Spleen (tissue), 13 donors: ENCODE measurements at places on chromosomes 6 and 20.

DNA sequence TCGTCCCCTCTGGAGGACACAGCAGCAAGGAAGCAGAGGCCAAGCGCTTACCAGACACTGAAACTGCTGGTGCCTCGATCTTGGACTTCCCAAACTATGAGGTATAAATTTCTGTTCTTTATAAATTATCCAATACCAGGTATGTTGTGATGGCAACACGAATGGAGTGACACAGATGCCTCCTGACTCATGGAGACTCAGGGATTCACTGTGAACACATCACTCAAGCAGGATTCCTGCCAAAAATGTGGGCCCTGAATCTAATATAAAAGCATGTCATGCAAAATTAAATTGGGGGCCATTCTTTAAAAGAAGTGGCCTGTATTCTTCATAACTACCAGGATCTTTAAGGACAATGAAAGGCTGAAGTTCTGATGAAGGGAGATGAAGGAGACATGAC lies 52.5 kb upstream of the SLC22A23 start:
- no peak for DNase-seq

DNA sequence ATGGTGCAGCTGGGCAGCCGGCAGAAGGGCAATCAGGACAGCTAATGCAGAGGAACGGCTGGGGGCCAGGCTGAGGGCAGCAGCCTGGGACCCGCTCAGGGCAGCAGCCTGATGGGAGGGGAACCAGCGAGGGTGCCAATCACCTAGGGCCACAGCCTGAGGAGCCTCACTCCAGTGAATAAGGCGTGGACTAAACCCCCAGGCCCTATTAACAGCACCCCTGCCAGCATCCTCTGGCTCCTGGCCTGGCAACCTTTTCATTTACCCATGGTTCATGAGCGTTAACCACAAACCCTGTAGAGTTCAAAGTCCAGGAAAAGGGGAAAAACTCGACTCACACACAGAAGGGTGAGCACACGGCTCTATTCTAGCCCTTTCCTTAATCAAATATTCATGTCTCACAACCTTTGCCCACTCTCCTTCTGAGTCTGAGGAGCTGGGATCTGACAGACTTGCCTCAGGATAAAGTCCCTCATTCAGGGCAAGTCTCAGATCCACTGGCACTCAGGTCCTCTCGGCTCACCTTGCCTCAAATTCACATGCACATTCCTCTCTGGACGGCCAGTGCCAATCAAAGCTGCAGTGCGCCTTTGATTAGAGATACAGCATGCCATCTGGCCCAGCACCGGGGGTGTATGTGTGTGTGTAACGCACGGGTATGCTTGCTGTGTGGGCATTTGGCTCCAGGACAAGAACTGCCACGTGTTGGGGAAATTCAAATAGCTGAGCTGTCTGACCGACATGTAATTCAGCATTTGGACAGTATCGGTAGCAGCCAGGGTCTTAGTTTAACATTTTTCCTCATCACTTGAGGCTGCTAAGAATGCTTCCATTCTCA lies 86.9 kb upstream of the TRAF3IP2 start:
- no peak for DNase-seq

GRCh38 chr6:2857580-2858337 lies 16.1 kb upstream of the SERPINB1 start:
- DNase-seq, result peak; percentile 87

DNA sequence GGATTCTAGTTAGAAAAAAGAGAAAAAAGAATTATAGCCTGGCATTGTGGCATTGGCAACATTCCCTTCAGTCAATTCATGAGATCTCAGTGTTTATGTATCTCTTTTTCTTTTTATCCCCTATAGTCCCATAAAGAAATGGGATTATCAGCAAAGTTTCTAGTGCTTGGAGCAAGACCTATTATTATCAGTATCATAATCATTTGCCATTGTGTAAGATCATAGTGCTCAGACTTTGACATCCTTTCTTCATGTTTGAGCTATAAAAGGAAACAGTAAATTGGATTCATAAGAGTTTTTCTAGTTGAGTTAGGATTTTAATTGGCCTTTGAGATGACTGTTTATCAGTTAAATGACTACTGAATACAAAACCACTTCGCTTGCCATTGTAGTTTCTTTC lies 295.6 kb downstream of the GRIK2 start:
- DNase-seq, result no peak

DNA sequence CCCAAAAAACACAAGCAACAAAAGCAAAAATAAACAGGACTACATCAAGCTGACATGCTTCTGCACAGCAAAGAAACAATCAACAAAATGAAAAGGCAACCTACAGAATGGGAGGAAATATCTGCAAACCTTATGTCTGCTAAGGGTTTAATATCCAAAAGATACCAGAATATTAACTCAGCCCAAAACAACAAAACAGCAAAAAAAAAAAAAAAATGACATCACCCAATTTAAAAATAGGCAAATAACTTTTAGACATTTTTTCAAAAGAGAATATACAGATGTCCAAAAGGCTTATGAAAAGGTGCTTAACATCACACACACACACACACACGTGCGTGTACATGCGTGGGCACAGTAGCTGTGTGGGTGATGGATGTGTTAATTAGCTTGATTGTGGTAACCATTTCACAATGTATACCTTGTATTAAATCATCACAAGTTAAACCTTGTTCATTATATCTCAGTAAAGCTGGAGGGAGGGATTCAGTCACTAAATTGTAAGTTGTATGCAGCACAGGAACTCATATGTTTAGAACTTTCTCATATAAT lies 52.4 kb downstream of the QKI start:
- DNase-seq, result no peak

- no peak for DNase-seq
Observed at GRCh38 chr20:38877483-38877882, 48.7 kb upstream of the FAM83D start.

- DNase-seq, result no peak
Observed at GRCh38 chr6:152478377-152479010, 158.7 kb downstream of the SYNE1 start.

DNA sequence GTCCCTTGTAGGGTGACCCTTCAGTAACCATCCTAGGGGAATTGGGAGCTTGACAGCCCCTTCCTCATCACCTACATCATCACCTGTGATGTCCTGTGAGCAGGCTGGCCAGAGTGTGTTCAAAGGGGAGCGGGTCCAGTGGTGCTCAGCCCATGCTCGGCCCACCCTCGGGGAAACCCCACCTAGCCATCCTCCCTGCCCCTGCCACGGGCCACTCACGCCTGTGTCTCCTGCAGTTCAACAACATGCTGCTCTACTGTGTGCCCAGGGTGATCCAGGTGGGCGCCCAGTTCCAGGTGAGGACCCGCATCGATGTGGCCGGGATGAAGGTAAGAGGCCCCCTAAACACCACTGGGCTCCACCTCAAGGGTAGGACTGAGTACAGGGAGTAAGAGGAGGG lies 10.1 kb downstream of the FGD2 start:
- no peak for DNase-seq

DNA sequence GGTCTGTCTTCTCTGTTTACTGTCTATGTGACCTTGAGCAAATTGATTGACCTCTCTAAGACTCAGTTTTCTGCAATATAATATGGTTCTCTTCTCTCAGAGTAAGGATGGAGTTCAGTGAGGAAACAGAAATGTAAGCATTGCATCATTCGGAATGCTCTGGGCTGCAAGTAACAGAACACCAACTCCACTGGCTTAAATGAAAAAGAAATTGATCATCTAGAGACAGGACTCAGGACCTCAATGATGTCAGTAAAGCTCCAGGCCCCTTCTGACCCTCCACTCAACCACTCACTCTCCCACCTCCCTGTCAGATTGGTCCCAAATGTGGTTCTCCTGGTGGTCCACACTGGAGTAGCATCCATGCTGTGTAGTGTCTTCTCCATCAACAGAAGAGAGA lies 31.9 kb downstream of the FAM110A start:
- DNase-seq, result no peak

- no peak for DNase-seq
Observed at GRCh38 chr6:22825210-22825609, 255.8 kb downstream of the HDGFL1 start.

GRCh38 chr6:78917788-78918187 lies 50.4 kb downstream of the IRAK1BP1 start:
- no peak for DNase-seq

GRCh38 chr20:49690899-49691620 lies 22.6 kb downstream of the B4GALT5 start:
- DNase-seq, result no peak

GRCh38 chr6:117795234-117795633 lies 111.8 kb upstream of the SLC35F1 start:
- no peak for DNase-seq

DNA sequence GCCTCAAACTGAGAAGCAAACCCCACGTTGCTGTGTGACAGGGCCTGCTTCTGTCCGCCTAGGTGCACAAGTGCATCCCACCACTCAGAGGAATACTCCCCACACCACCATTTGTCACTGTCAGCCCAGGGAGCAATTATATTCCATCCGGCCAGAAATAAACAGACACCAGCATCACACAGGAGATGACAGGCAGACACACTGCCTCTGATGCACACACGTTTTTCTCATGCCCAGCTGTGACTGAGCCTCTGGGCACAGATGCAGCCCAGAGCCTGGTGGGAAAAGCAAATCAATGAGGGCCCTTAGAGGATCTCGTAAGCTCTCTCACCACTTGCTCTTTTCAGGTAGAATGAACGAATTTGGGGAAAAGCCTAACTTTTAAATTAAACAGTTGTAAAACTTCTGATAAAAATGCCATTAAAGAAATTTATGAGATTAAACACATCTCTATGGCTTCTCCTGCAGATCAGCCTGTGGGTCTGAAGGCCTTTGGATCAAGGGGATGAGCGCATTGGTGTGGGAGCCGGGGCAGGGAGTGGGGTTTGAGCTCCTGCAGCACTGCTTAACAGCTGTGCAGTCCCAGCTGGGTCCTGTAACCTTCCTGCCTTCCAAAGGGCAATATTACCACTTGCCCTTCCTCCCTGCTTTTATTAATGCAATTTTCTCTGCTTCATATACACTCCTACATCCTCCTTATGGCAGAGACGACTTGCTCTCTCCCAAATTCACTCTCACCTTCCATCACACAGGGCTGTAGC lies 624.3 kb downstream of the PTPRT start:
- DNase-seq, result no peak

DNA sequence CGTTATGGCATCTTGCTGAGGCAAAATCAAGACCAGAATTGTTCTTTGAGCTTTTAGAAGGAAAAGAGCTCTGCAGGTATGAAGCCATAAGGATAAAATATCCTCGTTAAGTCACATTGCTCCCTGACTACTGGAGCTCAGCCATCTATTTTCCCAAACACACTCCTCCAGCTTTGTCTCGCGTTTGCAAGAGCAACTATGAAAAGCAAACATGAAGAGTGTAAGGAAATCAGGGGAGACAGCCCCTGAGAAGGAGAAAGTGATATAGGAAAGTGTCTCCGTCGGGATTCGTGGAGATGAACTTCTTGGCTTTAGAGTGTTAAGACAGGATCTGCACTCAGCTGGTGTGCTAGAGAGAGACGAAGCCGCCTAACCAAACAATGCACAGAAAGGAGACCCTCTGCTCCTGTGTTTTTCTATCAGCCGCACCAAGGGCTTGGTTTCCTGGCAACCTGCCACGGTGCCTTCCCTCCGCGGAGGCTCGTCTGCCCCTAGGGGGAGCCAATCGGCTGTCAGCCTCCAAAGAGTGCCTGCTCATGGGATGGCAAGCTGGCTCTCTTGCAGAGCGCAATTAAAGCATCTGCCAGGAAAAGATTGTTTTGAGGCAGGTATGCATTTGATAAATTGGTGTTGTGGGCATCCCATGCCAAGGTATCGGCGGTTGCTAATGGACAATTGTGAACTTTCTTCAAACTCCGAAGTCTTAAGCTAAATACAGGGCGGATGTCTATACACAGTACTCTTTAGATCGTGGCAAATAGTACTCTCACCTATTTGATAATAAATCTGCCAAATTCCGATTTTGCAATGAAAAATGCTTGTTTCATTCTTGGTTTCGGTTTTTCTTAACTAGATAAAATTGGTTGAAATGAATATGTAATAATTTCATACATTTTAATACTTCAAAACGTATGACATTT lies 603.2 kb downstream of the RNF144B start:
- peak; percentile 75 for DNase-seq

DNA sequence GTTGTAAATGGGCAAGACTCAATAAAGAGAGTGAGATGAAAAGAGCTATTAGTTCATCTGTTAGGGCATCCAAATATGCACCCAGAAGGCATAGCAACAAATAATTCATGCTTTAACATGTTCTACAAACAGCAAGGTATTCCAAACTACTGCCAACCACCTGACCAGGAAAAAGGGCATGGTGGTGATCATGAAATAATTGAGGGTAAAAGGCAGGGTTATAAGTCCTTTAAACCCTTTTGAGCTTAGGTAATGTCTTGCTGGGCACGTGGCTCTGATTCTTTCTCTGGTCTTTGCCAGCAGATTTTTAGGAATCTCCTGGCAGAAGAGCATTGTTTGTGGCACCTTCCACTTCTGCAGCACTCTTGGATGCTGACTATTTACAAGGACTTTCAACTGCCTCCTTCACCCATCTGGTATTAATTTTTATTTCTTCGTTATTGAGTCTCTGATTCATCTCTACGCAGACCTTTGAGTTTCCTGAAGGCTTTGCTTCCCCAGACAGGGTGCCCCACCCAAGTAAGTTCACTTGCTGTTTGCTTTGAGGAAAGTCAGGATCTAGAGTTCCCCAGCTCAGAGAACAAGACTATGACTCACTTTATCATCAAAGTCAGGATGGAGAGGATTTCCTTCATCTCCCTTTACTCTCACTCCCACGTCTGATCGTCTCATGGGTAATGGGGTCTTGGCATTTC lies 83.4 kb upstream of the NEDD9 start:
- DNase-seq, result no peak

DNA sequence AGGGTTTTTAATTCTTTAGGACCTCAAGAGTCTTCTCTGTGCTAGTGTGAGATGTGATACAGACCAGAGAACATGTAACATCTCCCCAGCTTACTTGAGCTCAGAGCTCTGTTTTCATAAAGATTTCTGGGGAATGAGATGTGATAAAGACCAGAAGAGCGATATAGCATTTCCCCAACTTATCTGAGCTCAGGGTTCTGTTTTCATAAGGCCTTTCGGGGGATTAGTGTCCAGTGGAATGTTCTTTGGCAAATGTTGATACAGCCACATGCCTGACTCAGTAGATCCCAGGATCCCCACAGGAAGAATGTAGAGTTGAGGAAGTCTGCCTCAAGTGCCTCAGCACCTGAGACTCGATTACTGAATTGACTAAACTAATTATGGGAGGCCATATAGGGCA lies 18.7 kb upstream of the TOP1 start:
- DNase-seq, result no peak

DNA sequence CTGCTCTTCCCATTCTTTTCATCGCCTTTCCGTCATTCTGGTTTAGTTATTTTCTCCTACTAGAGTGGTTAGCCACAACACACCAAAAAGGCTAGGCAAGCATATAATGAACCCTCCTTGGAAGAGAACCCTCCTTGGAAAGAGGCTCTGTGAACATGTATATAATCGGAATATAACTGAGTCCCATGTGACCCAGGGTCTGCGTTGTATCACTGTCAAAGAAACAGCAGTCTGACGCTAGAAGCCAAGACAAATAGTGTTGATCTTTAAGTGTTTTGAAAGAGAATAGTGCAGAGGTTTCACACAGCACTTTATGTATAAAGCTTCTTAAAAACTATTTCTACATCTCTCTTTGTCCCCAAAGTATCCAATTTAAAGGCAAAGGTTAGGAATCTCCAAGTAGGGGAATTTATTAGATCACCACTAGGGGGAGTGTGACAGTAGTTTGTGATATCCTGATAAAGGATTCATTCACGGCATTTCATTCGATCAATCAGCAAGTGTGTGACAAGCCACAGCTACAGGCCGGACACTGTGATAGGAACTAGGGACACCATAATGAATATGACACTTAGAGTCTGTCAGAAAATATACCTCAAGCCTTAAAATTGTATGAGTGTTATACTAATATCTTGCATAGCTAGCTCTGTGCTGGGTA lies 395.3 kb downstream of the CD109 start:
- no peak for DNase-seq
